ENCODE measurements at places on chromosomes 6 and 20.

GRCh38 chr20:35387334-35387733 lies 24.4 kb downstream of the UQCC1 start:
- H3K36me3 ChIP-seq, result peaks cover 18% of the 10 kb centered on the region
- H3K27me3 ChIP-seq, result no peaks in the 10 kb centered on the region
- H3K27ac ChIP-seq, result no peak overlapping the region
- no peak for DNase-seq
- no peak overlapping the region for H3K4me3 ChIP-seq

GRCh38 chr6:87617405-87617804 lies 27.5 kb downstream of the ORC3 start:
- no peak for DNase-seq
- H3K4me3 ChIP-seq, result no peak overlapping the region
- no peak overlapping the region for H3K27ac ChIP-seq

- H3K4me3 ChIP-seq, result no peak overlapping the region
- H3K27me3 ChIP-seq, result no peaks in the 10 kb centered on the region
- no peak overlapping the region for H3K27ac ChIP-seq
- H3K4me1 ChIP-seq, result no peaks in the 10 kb centered on the region
Measured at GRCh38 chr6:164628302-164628931, 681.0 kb downstream of the C6orf118 start.

- H3K4me1 ChIP-seq, result no peaks in the 10 kb centered on the region
- no peak for DNase-seq
- peaks cover 11% of the 10 kb centered on the region for H3K36me3 ChIP-seq
- no peaks in the 10 kb centered on the region for H3K27me3 ChIP-seq
Measured at GRCh38 chr6:145681965-145682364, 53.4 kb downstream of the EPM2A start.

- H3K4me3 ChIP-seq, result no peak overlapping the region
- H3K36me3 ChIP-seq, result no peaks in the 10 kb centered on the region
- no peaks in the 10 kb centered on the region for H3K4me1 ChIP-seq
- no peak overlapping the region for H3K27ac ChIP-seq
- DNase-seq, result no peak
Measured at GRCh38 chr6:124796464-124796970, 165.7 kb upstream of the RNF217 start.

DNA sequence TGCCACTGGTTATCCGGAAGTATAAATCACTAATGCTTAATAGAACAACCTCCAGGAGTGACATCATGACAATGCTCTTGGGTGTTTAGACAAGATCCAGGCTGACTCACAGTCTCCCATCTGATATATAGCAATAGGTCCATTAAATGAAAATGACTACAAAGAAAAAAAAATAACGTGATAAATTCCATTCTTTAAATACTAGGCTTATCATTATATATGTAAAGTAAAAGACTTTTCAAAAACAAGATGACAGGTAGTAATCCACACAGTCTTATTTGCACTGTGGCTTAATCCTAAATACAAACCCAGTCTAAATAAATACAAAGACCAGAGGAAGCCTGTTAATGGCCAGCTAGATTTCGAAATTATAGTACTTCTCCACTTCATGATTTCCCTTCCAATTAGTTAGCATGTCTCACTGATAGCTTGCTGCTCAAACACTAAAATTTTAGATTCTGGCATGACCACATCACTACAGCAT lies 149.1 kb upstream of the BEND3 start:
- no peaks in the 10 kb centered on the region for H3K36me3 ChIP-seq
- no peak for DNase-seq
- no peaks in the 10 kb centered on the region for H3K4me1 ChIP-seq
- no peak overlapping the region for H3K4me3 ChIP-seq
- no peaks in the 10 kb centered on the region for H3K27me3 ChIP-seq

DNA sequence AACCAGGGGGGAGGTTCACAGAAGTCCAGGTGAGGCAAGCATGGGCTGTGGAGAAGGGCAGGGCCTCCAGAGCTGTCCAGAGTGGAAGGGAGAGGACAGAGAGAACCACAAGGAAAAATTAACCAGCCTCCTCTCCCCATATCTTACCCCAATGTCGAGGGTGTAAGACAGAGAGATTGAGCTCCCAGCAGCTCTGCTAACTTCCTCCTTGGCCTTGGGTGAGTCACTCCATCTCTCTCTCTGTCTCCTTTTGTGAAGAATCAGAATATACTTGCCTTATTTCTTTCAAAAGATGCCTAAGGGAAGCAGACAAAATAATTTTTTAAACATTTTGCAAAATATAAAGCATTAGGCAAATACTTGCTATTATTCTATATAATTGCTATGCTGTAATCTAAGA lies 58.3 kb upstream of the IYD start:
- no peak overlapping the region for H3K4me3 ChIP-seq
- no peaks in the 10 kb centered on the region for H3K27me3 ChIP-seq
- H3K36me3 ChIP-seq, result no peaks in the 10 kb centered on the region
- no peaks in the 10 kb centered on the region for H3K4me1 ChIP-seq
- no peak overlapping the region for H3K27ac ChIP-seq

GRCh38 chr6:26473758-26474438 lies 16.1 kb downstream of the BTN2A1 start:
- H3K4me1 ChIP-seq, result peaks cover 10% of the 10 kb centered on the region
- peak; percentile 87 for DNase-seq
- peak overlapping the region; percentile 40 for H3K4me3 ChIP-seq
- peak overlapping the region; percentile 87 for H3K27ac ChIP-seq

DNA sequence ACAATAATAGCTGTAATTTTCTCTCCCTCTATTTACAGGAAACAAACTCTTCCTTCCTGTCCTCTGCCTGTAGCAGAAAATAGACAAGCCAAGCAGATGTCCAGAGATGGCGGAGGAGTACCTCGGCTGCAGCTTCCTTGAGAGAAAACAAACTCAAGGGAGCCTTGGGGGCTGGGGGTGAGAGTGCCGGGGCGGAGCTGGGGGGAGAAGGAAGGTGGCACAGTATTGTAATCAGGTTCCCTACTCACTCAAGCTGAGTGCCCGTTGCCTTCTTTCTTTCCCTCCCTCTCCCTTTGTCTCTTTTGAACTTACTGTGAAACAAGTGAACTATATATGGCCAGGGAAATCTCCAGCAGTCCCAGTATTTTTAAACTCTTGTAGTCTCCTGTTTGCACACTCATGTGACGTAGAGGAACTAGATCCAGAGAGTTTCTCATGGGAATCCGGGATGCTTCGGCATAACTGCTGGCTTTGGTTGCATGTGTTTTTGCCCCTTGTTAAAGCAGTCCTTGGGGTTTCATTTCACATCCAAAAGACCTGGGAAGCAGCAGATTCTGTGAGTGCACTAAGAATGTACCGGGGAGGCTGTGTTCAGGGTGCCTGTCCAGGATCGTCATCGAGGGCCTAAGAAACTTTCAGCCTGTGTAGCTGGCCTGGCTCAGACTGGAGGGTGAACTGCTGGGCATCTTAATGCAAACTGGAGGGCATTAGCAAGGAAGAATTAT lies 44.6 kb upstream of the HDDC2 start:
- no peaks in the 10 kb centered on the region for H3K4me1 ChIP-seq
- no peak overlapping the region for H3K27ac ChIP-seq
- no peak overlapping the region for H3K4me3 ChIP-seq
- peak; percentile 43 for DNase-seq

- H3K4me1 ChIP-seq, result no peaks in the 10 kb centered on the region
- no peak for DNase-seq
- H3K27me3 ChIP-seq, result no peaks in the 10 kb centered on the region
- no peaks in the 10 kb centered on the region for H3K36me3 ChIP-seq
Measured at GRCh38 chr20:10376270-10377075, 57.5 kb downstream of the MKKS start.

GRCh38 chr20:58240471-58240870 lies 12.0 kb upstream of the ANKRD60 start:
- no peak overlapping the region for H3K4me3 ChIP-seq
- DNase-seq, result no peak
- peaks cover 7% of the 10 kb centered on the region for H3K4me1 ChIP-seq
- H3K27ac ChIP-seq, result no peak overlapping the region

DNA sequence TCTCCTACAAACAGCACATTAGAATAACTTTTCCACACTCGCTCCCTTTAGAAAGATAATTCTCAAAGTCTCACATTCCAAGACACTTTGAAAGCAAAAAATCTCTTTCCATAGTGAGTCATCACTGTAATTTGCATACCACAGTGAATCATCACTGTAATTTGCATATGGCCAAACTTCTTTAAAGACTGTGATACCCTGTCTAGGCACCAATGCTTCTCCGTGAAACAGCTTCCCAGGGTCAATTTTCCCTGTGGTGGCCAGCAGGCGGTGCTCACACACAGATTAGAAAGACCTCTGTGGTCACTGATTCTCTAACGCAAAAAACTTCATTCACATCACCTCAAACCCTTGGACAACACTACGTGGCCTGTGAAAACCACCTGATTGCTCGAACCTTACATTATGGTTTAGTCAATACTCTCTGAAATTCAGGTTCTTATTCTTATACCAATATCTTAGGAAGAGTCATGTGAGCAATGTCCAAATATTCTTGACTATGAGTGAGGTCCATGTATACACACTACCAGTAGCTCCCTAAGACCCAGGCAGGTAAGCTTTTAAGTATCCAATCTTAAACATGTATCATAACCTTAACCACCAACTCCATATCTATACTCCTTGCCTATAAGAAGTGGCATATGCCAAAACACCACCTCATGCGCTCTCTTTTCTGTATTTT lies 78.5 kb upstream of the PHACTR1 start:
- H3K4me1 ChIP-seq, result no peaks in the 10 kb centered on the region
- peak; percentile 60 for DNase-seq
- no peaks in the 10 kb centered on the region for H3K36me3 ChIP-seq
- no peak overlapping the region for H3K27ac ChIP-seq
- no peak overlapping the region for H3K4me3 ChIP-seq

- DNase-seq, result peak; percentile 94
- H3K4me1 ChIP-seq, result no peaks in the 10 kb centered on the region
- no peak overlapping the region for H3K27ac ChIP-seq
- no peaks in the 10 kb centered on the region for H3K36me3 ChIP-seq
- H3K4me3 ChIP-seq, result no peak overlapping the region
Measured at GRCh38 chr6:53171605-53172467, 23.2 kb upstream of the GCM1 start.

DNA sequence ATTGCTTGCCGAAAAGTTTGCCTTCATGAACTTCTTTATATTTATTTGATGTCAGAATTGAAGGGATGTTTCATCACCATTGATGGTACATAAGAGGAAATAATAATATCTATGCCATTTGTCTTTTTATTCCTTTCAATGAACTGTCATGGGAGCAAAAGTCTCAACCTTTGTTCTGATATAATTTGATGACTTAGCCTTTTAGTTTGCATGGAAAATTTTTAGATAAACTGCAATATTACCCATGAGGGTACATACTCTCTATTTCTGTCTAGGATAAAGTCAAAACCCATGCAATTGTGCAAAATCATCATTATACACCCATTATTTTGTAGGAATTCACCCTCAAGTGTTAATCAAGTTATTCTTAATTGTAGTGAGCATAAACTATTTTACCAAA lies 15.9 kb downstream of the TBXT start:
- no peak overlapping the region for H3K4me3 ChIP-seq
- H3K27ac ChIP-seq, result no peak overlapping the region
- no peaks in the 10 kb centered on the region for H3K4me1 ChIP-seq
- no peaks in the 10 kb centered on the region for H3K27me3 ChIP-seq

- DNase-seq, result no peak
- H3K4me3 ChIP-seq, result no peak overlapping the region
- peaks cover 3% of the 10 kb centered on the region for H3K4me1 ChIP-seq
- no peaks in the 10 kb centered on the region for H3K27me3 ChIP-seq
Measured at GRCh38 chr6:151096255-151096612, 143.5 kb upstream of the AKAP12 start.

DNA sequence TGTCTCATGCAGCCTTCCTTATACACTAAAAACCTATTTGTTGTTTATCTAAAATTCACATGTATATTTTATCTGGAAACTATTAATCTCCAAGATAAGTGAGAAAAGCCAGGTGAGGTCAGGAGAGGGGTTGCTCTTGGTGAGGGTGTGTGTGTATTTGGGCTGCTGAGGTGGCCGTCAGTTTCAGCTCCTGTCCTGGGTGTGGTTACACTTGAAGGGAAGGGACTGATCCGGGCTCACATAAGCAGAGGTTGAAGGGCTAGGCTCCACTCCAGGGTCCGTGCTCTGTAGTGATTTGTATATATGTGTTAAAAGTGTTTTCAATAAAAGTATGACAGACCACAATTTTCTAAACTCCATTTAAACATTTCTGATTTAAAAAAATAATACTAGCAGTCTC lies 13.5 kb upstream of the SNAI1 start:
- H3K36me3 ChIP-seq, result peaks cover 8% of the 10 kb centered on the region
- DNase-seq, result no peak
- no peaks in the 10 kb centered on the region for H3K4me1 ChIP-seq
- no peak overlapping the region for H3K27ac ChIP-seq

- no peak overlapping the region for H3K27ac ChIP-seq
- H3K4me3 ChIP-seq, result no peak overlapping the region
- no peaks in the 10 kb centered on the region for H3K36me3 ChIP-seq
Measured at GRCh38 chr20:4471221-4471620, 250.5 kb upstream of the PRND start.
